ENCODE measurements at places on chromosomes 1 and 21.

DNA sequence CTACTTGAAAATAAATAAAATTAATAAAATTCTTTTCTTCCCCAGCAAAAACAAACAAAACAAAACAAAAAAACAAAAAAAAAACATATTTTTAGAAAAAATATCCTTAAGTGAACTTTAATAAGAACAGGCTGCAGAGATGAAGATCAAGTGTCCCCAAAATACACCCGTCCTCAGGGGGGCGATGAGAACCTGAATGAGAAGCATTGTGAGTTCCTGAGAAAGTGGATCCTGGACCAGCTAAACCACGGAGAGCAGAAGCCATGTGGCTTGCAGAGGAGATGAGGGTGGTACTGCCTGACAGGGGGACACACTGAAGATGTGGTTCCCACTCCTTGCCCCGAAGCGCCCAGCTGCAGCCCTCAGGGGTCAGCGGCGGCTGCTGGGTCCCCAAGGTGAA is 89.3 kb downstream of the ITPKB start:
- H3K4me3 ChIP-seq = no peak overlapping the region
- no peaks in the 10 kb centered on the region for H3K27me3 ChIP-seq
- no peak for DNase-seq
- H3K27ac ChIP-seq = peak overlapping the region; percentile 65
- peaks cover 43% of the 10 kb centered on the region for H3K4me1 ChIP-seq

DNA sequence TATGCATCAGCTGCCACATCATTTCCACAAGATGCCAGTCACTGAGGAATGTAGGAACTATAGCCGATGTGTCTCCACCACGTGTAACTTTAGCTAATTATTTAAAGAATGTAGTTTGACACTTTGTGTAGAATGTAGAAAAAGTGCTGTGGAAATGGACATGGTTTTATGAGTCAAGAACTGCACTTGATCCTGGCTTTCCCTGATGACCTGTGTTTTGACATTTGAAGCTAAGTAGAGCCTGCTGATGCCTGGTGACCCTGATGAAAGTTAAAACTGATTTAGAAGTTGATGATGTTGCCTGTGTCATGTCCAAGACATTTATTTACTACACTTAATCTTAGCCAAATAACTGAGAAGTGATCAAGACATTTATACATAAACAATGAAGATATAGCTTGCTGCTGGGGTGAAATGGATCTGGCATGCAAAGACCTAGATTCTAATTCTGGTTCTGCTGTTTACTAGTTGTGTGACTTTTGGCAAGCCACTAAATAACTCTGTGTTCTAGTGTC is 4.4 kb upstream of the OSBPL9 start:
- H3K36me3 ChIP-seq = no peaks in the 10 kb centered on the region
- DNase-seq = no peak
- H3K4me1 ChIP-seq = no peaks in the 10 kb centered on the region
- H3K4me3 ChIP-seq = no peak overlapping the region
- peak overlapping the region; percentile 54 for H3K27ac ChIP-seq

GRCh38 chr1:20187103-20187812 is 940 bp upstream of the PLA2G2C start:
- H3K4me1 ChIP-seq = no peaks in the 10 kb centered on the region
- peak overlapping the region; percentile 57 for H3K4me3 ChIP-seq
- H3K27ac ChIP-seq = peak overlapping the region; percentile 84
- DNase-seq = no peak
- no peaks in the 10 kb centered on the region for H3K36me3 ChIP-seq
- no peaks in the 10 kb centered on the region for H3K27me3 ChIP-seq

- H3K27me3 ChIP-seq = no peaks in the 10 kb centered on the region
- H3K4me1 ChIP-seq = no peaks in the 10 kb centered on the region
- no peak overlapping the region for H3K4me3 ChIP-seq
- H3K27ac ChIP-seq = no peak overlapping the region
- no peak for DNase-seq
Measured at GRCh38 chr1:206083750-206084149, 30.8 kb downstream of the RHEX start.

GRCh38 chr1:174965362-174966007 is 34.3 kb upstream of the CACYBP start:
- H3K27me3 ChIP-seq = no peaks in the 10 kb centered on the region
- peak overlapping the region; percentile 13 for H3K4me3 ChIP-seq
- H3K4me1 ChIP-seq = no peaks in the 10 kb centered on the region
- DNase-seq = no peak
- H3K36me3 ChIP-seq = peaks cover 6% of the 10 kb centered on the region

DNA sequence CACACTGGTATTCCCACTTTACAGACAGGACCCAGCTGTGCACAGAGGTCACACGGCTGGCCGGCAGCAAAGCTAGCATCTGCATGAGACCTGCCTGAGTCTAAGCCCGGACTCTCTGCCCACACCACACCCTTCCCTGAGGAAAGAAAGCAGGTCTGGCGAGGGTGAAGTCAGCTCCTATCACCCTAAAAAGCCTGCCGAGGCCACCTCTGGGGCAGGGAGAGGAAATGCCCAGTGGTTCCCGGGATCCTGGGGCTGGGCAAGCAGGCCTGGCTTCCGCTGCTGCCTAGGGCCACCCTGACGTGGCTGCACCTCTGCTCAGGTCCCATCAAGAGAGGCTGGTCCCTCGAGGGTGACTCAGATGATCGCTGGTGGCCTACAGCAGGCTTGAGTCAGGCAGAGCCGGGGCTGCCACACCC is 42.2 kb downstream of the RAP1GAP start:
- H3K4me3 ChIP-seq = no peak overlapping the region
- no peak overlapping the region for H3K27ac ChIP-seq
- H3K36me3 ChIP-seq = no peaks in the 10 kb centered on the region
- DNase-seq = no peak

- H3K27me3 ChIP-seq = no peaks in the 10 kb centered on the region
- no peaks in the 10 kb centered on the region for H3K36me3 ChIP-seq
- H3K4me1 ChIP-seq = no peaks in the 10 kb centered on the region
- no peak for DNase-seq
Measured at GRCh38 chr1:8109216-8109615, 83.1 kb upstream of the ERRFI1 start.

GRCh38 chr1:206786212-206786886 is 14.1 kb upstream of the IL10 start:
- no peaks in the 10 kb centered on the region for H3K36me3 ChIP-seq
- no peak overlapping the region for H3K27ac ChIP-seq
- no peak overlapping the region for H3K4me3 ChIP-seq
- H3K27me3 ChIP-seq = no peaks in the 10 kb centered on the region
- H3K4me1 ChIP-seq = no peaks in the 10 kb centered on the region

- no peak overlapping the region for H3K4me3 ChIP-seq
- H3K36me3 ChIP-seq = no peaks in the 10 kb centered on the region
- no peaks in the 10 kb centered on the region for H3K27me3 ChIP-seq
- DNase-seq = no peak
Measured at GRCh38 chr1:1917304-1917976, 1.6 kb downstream of the TMEM52 start.

- no peaks in the 10 kb centered on the region for H3K4me1 ChIP-seq
- no peak overlapping the region for H3K27ac ChIP-seq
- no peaks in the 10 kb centered on the region for H3K27me3 ChIP-seq
- DNase-seq = no peak
- no peaks in the 10 kb centered on the region for H3K36me3 ChIP-seq
Measured at GRCh38 chr1:19852036-19852435, 30.2 kb upstream of the OTUD3 start.

DNA sequence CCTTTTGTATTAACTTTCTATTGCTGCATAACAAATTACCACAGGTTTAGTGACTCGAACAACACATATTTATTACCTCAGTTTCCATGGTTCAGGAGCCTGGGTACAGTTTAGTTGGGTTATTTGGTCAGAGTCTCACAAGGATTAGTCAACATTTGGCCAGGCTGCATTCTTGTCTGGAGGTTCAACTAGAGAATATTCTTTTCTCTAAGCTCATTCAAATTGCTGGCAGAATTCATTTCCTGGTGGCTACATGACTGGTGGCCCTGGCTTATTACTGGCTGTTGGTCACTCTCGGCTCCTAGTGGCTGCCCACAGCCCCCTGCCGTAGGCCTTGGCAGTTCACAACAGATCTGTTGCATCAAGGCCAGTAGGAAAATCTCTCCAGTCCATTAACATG is 81.1 kb upstream of the ADAR start:
- no peak for DNase-seq
- H3K4me1 ChIP-seq = no peaks in the 10 kb centered on the region
- H3K27me3 ChIP-seq = no peaks in the 10 kb centered on the region
- H3K4me3 ChIP-seq = no peak overlapping the region
- H3K36me3 ChIP-seq = no peaks in the 10 kb centered on the region
- no peak overlapping the region for H3K27ac ChIP-seq

DNA sequence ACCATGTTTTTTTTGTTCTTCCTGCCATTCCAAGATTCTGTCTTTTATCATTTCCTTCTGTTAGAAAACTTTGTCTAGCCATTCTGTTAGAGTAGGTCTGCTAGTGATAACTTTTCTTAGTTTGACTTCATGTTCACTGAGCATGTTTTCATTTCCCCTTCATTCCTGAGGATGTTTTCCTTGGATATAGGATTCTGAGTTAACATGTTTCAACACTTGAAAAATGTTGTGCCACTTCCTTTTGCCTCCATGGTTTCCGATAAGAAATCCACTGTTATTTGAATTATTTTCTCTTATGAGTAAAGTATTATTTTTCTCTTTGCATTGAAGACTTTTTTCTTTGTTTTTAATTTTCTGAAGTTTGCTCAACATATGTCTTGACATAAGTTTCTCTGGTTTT is 66.7 kb downstream of the ATP1A1 start:
- no peaks in the 10 kb centered on the region for H3K27me3 ChIP-seq
- no peak overlapping the region for H3K4me3 ChIP-seq

- H3K4me3 ChIP-seq = no peak overlapping the region
- no peaks in the 10 kb centered on the region for H3K27me3 ChIP-seq
- DNase-seq = no peak
- H3K27ac ChIP-seq = no peak overlapping the region
- no peaks in the 10 kb centered on the region for H3K4me1 ChIP-seq
Measured at GRCh38 chr1:17603091-17603841, 63.8 kb downstream of the ARHGEF10L start.

GRCh38 chr1:1539310-1540089 is 924 bp downstream of the TMEM240 start:
- peak overlapping the region; percentile 72 for H3K4me3 ChIP-seq
- H3K4me1 ChIP-seq = peaks cover 34% of the 10 kb centered on the region
- peak overlapping the region; percentile 85 for H3K27ac ChIP-seq
- peaks cover 12% of the 10 kb centered on the region for H3K36me3 ChIP-seq

GRCh38 chr1:36133484-36133883 is 8.5 kb upstream of the COL8A2 start:
- no peaks in the 10 kb centered on the region for H3K27me3 ChIP-seq

DNA sequence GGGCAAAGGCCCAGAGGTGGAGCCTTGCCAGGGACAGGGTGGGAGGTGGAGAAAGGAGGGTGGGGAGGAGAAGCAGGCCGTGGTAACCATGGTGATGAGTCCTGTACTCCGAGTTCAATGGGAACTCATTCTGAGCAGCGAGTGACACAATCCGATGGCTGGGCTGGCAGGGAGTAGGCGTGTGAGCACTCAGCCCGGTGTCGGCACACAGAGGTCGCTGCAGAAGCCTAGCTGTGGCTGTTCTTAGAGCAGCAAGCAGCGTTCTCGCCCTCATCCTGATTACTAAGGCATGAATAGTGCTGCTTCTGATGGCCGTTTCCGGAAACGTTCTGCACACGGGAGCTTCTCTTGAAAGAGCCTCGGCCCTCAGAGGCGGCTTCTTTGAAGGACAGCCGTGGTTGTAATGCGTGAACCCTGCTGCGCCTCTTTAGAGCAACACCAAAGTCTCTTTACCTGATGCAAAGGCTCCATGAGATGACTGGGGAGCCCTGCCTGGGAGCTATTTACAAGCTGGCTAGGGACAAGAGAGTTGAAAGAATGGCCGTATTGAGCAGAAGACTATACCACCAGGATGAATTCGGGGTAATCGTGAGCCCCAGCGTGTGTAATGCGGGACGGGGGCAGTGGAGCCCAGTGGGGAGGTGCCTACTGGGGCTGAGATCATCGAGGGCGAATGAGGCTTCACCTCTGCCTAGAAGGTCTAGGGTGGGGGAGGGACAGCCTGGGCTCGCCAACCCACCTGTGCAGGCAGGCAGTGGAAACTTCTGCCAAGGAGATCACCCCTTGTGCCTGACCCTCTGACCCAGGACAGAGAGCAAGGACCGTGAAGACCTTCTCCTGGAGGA is 72.8 kb upstream of the PAX7 start:
- no peak for DNase-seq
- no peak overlapping the region for H3K27ac ChIP-seq
- peaks cover 6% of the 10 kb centered on the region for H3K4me1 ChIP-seq
- no peaks in the 10 kb centered on the region for H3K36me3 ChIP-seq
- no peaks in the 10 kb centered on the region for H3K27me3 ChIP-seq

DNA sequence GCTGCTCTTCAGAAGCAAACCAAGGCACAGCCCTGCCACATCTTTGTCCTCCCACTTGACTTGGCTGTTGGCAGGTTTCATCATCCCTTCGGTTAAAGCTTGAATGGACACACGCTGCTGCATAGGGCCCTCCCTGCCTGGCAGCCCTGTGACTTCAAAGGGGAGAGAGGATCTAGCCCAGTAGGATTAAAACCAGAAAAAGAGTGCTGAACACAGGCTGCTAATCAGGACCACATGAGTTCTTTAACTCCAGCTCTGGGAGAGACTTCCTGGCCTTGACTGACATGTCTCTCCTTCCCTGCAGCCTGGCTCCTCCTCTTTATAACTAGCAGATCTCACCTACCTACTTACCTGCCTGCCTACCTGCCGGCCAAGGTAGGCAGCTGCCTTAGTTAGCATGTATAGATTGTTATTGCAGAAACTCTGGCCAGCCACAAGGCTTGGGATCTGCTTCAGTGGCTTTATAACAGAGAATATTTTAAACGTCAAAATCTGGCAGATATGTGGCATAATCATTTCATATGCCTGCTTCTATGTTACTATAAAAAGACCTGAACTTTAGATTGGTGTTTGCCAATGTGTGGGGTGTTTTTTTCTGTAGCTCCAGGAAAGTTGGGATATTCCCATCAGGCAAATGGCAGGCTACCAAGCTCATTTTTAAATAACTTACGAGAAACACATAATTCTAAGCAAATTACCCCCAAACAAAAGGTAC is 49.4 kb downstream of the ERG start:
- DNase-seq = no peak
- no peaks in the 10 kb centered on the region for H3K27me3 ChIP-seq
- no peak overlapping the region for H3K4me3 ChIP-seq
- no peaks in the 10 kb centered on the region for H3K36me3 ChIP-seq

GRCh38 chr1:98653123-98653522 is 8.4 kb upstream of the SNX7 start:
- H3K4me3 ChIP-seq = no peak overlapping the region
- H3K27me3 ChIP-seq = no peaks in the 10 kb centered on the region
- no peaks in the 10 kb centered on the region for H3K36me3 ChIP-seq
- no peaks in the 10 kb centered on the region for H3K4me1 ChIP-seq
- no peak overlapping the region for H3K27ac ChIP-seq

DNA sequence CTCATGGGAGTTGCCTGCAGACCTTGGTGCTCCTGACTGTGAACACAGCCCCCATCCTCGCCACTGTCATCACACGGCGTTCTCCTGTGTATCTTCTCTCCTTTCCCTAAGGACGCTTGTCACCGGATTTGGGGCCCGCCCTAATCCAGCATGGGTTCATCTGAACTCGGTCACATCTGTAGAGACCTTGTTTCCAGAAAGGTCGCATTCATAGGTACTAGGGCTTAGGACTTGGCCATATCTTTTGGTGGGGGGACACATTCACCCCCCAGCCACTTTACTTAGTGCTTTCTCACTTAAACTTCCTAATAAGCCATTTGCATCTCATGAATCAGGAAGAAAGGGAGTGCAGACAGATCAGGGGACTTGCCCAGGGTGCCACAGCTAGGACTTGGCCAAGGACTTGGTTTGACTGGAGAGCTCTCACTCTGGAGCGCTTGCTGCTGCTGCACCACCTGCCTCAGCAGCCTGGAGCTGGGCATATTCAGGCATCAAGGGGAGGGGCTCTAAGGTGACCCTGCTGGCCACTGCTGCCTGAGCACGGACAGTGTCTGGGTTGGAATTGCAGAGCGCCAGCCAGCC is 9.7 kb downstream of the NPPA start:
- H3K4me1 ChIP-seq = peaks cover 38% of the 10 kb centered on the region
- no peak overlapping the region for H3K27ac ChIP-seq
- no peak for DNase-seq
- H3K4me3 ChIP-seq = no peak overlapping the region
- peaks cover 91% of the 10 kb centered on the region for H3K36me3 ChIP-seq
